ENCODE measurements at places on chromosomes 5 and 9.
A peak's percentile ranks its signal among the peaks of the same experiment; 100 is the strongest.

- H3K27ac ChIP-seq: peak overlapping the region; percentile 70
- no peaks in the 10 kb centered on the region for H3K27me3 ChIP-seq
- H3K4me3 ChIP-seq: no peak overlapping the region
- H3K36me3 ChIP-seq: peaks cover 80% of the 10 kb centered on the region
Measured at GRCh38 chr5:179610903-179611265, 12.6 kb downstream of the HNRNPH1 start.

DNA sequence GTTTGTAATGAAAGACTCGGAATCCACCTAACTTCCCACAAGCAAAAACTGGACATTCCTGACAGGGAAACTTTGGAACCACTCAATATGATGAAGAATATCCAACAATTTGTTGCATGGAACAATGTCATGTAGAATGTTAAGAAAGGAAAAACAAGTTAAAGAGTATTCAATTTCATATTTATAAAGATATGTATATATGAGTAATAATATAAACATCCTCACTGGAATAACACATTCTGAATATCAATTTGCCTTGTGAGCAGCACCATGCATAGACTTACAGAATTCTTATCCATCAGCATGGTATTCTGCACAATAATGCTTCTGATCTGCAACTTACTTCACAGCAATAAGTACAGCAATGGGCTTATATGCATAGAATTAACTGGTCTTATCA is 650.3 kb downstream of the SEMA5A start:
- H3K4me3 ChIP-seq: no peak overlapping the region
- no peaks in the 10 kb centered on the region for H3K27me3 ChIP-seq
- no peak for DNase-seq

GRCh38 chr5:177604116-177604521 is 4.2 kb downstream of the B4GALT7 start:
- H3K4me1 ChIP-seq: peaks cover 19% of the 10 kb centered on the region
- peaks cover 4% of the 10 kb centered on the region for H3K36me3 ChIP-seq

- H3K27me3 ChIP-seq: peaks cover 11% of the 10 kb centered on the region
- no peaks in the 10 kb centered on the region for H3K36me3 ChIP-seq
- no peak overlapping the region for H3K4me3 ChIP-seq
- DNase-seq: no peak
Measured at GRCh38 chr5:56656846-56657726, 158.3 kb upstream of the MAP3K1 start.

DNA sequence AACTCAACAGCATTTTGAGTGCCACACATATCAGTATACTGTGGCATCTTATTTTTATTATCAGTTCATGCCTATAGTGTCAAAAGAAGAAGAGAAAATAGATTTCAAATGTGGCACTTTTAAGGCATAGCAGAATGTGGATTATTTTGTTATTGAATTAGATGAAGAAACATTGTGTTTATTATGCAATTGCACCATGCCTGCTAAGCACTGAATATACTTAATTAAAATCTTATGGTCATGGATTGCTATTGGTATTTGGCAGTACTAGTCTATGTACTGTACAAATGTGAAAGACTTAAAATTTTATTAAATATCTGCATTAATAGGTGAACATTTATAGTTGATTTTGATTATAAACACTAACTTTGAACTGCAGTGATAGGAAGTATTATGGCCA is 128.8 kb downstream of the FER start:
- no peak for DNase-seq
- H3K4me1 ChIP-seq: no peaks in the 10 kb centered on the region
- no peak overlapping the region for H3K27ac ChIP-seq
- H3K36me3 ChIP-seq: no peaks in the 10 kb centered on the region
- H3K27me3 ChIP-seq: no peaks in the 10 kb centered on the region

GRCh38 chr5:59496524-59497134 is 396.9 kb downstream of the PDE4D start:
- H3K27ac ChIP-seq: no peak overlapping the region
- H3K4me3 ChIP-seq: no peak overlapping the region
- H3K36me3 ChIP-seq: no peaks in the 10 kb centered on the region
- peaks cover 28% of the 10 kb centered on the region for H3K27me3 ChIP-seq

DNA sequence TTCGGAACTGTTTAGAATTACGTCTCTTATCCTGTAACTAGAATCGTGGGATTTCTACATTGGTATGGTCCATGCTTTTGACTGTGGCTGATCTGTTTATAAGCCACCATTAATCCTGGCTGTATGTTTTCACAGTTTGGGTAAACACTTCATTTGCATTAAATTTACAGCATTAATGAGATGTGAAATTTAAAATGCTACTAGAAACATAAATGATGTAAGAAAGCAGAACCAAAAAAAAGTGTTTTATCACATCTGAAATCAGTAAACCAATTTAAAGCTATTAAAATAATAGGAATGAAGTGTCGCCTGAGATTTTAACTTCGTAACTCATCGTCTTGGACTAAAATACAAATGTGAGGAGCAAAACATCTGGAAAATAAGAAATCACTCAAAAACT is 201.7 kb downstream of the NFIB start:
- H3K4me1 ChIP-seq: no peaks in the 10 kb centered on the region
- H3K36me3 ChIP-seq: no peaks in the 10 kb centered on the region
- DNase-seq: no peak
- H3K27ac ChIP-seq: no peak overlapping the region
- no peaks in the 10 kb centered on the region for H3K27me3 ChIP-seq

DNA sequence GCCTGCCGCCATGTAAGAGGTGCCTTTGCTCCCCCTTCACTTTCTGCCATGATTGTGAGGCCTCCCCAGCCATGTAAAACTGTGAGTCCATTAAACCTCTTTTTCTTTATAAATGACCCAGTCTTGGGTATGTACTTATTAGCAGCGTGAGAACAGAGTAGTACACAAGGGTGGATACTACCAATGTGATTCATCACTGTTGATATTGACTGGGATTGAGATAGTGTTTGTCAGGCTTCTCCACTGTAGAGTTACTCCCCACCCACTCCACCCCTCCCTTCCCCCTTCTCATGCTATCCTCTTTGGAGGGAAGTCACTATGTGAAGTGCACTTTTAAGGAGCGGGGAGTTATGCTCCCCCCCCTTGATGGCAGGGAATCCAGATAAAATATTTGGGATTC is 11.4 kb upstream of the CRHBP start:
- DNase-seq: no peak
- H3K27ac ChIP-seq: no peak overlapping the region
- H3K4me3 ChIP-seq: no peak overlapping the region
- peaks cover 15% of the 10 kb centered on the region for H3K4me1 ChIP-seq

- no peak overlapping the region for H3K4me3 ChIP-seq
- no peak overlapping the region for H3K27ac ChIP-seq
- H3K4me1 ChIP-seq: no peaks in the 10 kb centered on the region
- no peaks in the 10 kb centered on the region for H3K27me3 ChIP-seq
- no peak for DNase-seq
Measured at GRCh38 chr5:178284996-178285395, 52.4 kb upstream of the PHYKPL start.

DNA sequence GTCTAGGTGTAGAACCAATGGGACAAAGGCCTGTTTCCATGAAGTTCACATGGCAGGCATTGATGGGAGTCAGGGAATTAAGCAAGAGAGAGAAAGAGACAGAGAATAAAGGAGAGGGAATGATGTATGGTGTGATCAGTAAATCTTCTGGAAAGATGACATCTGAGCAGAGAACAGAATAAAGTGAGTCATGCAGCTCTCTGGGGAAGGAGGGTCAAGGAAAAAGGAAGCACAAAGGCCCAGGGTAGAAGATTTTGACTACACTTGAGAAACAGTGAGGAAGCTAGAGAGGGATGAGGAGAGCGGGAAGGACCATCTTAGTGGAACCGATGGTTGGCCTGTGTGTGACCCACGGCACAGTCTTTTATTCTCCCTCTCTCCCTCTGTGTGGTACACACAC is 425.9 kb downstream of the SPOCK1 start:
- no peaks in the 10 kb centered on the region for H3K4me1 ChIP-seq
- H3K27me3 ChIP-seq: peaks cover 3% of the 10 kb centered on the region
- H3K4me3 ChIP-seq: no peak overlapping the region

GRCh38 chr9:135022191-135022870 is 65.1 kb upstream of the OLFM1 start:
- no peaks in the 10 kb centered on the region for H3K27me3 ChIP-seq
- H3K27ac ChIP-seq: no peak overlapping the region
- no peak for DNase-seq
- no peaks in the 10 kb centered on the region for H3K4me1 ChIP-seq
- H3K4me3 ChIP-seq: no peak overlapping the region
- no peaks in the 10 kb centered on the region for H3K36me3 ChIP-seq

DNA sequence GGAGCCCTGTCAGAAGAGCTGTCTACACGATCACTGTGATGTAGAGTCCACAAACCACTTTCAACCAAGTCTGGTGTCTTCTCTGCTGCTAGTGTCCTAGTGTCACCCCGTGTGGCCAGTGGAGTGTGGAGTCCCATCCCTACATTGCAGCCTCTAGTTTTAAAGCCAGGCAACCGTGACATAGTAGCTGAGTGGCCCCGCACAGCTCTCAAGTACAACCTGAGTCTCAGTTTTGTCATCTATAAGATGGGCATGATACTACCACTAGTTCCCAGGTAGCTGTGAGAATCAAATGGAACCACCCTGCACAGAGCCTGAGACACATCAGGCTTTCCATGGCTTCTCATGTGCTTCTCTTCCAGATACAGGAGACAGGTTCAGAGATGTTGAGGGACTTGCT is 43.2 kb upstream of the AKNA start:
- no peaks in the 10 kb centered on the region for H3K36me3 ChIP-seq
- DNase-seq: no peak
- H3K27ac ChIP-seq: no peak overlapping the region
- no peak overlapping the region for H3K4me3 ChIP-seq
- peaks cover 8% of the 10 kb centered on the region for H3K4me1 ChIP-seq
- H3K27me3 ChIP-seq: peaks cover under 1% of the 10 kb centered on the region

- no peak for DNase-seq
- no peak overlapping the region for H3K4me3 ChIP-seq
- H3K27ac ChIP-seq: no peak overlapping the region
- peaks cover 10% of the 10 kb centered on the region for H3K27me3 ChIP-seq
- no peaks in the 10 kb centered on the region for H3K4me1 ChIP-seq
- no peaks in the 10 kb centered on the region for H3K36me3 ChIP-seq
Measured at GRCh38 chr5:35151146-35151920, 79.0 kb downstream of the PRLR start.

- peaks cover 22% of the 10 kb centered on the region for H3K27me3 ChIP-seq
- peaks cover 32% of the 10 kb centered on the region for H3K36me3 ChIP-seq
- H3K4me1 ChIP-seq: peaks cover 59% of the 10 kb centered on the region
- H3K4me3 ChIP-seq: peak within 1 kb of the TSS; percentile 79
- H3K27ac ChIP-seq: peak within 1 kb of the TSS; percentile 55
Measured at GRCh38 chr5:52989025-52989780, at the start of gene ITGA2. TSS of gene ITGA2 (plus strand) at chr5:52989352. CDS start at chr5:52989469, 117 bp downstream.

DNA sequence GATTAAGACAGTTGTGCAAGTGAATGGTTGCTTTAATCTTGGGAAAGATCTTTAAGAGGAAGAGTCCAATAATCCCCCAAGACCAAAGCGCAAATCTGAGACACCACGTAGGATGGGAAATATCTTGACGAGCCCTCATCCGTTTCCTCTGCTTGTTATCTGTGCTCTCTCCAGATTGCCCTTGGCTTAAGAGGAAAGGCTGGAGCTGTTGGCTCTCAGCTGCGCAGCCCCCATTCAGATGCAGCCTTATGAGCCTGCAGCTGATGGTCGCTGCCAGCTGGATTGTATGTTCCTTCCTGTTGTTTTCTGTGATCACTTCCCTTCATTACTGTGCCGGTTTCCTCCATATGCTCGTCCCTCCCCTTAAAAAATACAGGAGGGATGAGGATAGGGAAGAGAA is 47.7 kb downstream of the PWWP2A start:
- H3K27ac ChIP-seq: no peak overlapping the region
- peaks cover 3% of the 10 kb centered on the region for H3K36me3 ChIP-seq
- no peak overlapping the region for H3K4me3 ChIP-seq
- H3K27me3 ChIP-seq: no peaks in the 10 kb centered on the region

- no peak overlapping the region for H3K4me3 ChIP-seq
- H3K27me3 ChIP-seq: peaks cover 8% of the 10 kb centered on the region
- H3K36me3 ChIP-seq: no peaks in the 10 kb centered on the region
Measured at GRCh38 chr9:35553670-35554543, 51.2 kb upstream of the TESK1 start.
